ENCODE measurements at places on chromosomes 1 and 21.

GRCh38 chr1:84720221-84720780, 30.0 kb upstream of the SSX2IP start:
- no peak for DNase-seq

GRCh38 chr21:41460578-41461527, 34.8 kb downstream of the MX1 start:
- peak; percentile 14 for DNase-seq

DNA sequence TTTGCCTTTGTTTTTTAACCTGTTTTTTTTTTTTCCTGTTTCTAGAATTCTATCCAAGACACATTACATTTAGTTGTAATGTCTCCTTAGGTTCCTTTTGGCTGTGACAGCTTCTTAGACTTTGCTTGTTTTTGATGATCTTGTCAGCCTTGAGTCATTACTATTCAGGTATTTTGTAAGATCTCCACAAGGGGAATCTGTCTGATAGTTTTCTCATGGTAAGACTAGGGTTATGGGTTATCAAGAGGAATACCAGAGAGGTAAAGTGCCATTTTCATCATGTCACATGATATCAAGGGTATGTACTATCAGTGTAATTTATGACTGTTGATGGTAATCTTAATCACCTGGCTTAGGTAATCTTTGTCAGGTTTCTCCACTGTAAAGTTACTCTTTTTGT, 99.1 kb upstream of the GFI1 start:
- DNase-seq, result no peak

DNA sequence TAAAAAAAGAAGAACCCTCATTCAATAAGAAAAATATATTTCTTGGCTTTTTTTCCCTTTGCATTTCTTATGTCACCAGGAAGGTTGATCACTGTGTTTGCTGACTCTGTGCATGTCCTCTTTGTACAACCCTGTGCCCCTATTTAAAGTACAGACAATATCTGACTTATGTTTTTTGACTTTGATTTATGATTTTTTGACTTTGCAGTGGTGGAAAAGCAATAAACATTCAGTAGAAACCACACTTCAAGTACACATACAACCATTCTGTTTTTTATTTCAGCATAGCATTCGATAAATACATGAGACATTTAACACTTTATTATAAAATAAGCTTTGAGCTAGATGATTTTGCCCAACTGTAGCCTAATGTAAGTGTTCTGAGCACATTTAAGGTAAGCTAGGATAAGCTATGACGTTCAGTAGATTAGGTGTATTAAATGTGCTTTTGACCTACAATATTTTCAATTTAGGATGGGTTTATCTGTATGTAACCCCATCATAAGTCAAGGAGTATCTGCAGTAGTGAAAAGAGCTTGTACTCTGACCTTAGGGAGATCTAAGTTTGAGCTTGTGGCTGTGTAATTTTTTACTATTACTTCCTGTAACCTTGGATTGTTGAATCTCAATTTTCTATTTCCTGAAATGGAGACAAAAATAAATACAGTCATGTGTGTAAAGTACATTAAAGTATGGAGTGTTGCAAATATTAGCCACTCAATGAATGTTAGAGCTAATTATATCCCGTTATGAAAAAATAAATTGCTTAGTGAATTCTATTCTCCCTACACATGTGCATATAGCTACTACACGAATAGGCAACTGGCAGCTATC, 1.2 kb downstream of the RNASEL start:
- no peak for DNase-seq

GRCh38 chr1:55337801-55338447, 122.8 kb upstream of the USP24 start:
- no peak for DNase-seq

- DNase-seq, result no peak
Observed at GRCh38 chr1:162014202-162014601, 9.5 kb downstream of the OLFML2B start.

DNA sequence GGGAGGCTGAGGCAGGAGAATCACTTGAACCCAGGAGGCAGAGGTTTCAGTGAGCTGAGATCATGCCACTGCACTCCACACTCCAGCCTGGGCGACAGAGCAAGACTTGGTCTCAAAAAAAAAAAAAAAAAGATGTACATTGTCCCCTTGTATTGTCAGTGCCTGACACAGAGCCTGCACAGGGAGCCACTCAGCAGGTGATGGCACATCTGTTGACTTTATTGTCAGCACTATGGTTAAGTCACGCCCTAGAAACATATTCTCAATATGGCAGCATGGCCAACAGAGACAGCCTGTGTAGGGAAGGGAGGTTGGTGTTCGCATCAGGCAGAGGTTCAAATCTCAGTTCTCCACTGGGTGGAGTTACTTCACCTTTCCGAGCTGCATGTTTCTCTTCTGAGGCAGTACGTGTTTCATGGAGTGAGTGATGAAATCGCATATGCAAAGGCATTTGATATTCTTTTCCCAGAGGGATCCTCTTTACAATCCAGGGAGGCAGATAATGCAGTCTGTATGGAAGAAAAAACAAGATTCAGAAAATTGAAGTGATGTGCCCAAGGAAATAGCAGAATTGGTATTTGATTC, 20.6 kb downstream of the LAMC2 start:
- no peak for DNase-seq

DNA sequence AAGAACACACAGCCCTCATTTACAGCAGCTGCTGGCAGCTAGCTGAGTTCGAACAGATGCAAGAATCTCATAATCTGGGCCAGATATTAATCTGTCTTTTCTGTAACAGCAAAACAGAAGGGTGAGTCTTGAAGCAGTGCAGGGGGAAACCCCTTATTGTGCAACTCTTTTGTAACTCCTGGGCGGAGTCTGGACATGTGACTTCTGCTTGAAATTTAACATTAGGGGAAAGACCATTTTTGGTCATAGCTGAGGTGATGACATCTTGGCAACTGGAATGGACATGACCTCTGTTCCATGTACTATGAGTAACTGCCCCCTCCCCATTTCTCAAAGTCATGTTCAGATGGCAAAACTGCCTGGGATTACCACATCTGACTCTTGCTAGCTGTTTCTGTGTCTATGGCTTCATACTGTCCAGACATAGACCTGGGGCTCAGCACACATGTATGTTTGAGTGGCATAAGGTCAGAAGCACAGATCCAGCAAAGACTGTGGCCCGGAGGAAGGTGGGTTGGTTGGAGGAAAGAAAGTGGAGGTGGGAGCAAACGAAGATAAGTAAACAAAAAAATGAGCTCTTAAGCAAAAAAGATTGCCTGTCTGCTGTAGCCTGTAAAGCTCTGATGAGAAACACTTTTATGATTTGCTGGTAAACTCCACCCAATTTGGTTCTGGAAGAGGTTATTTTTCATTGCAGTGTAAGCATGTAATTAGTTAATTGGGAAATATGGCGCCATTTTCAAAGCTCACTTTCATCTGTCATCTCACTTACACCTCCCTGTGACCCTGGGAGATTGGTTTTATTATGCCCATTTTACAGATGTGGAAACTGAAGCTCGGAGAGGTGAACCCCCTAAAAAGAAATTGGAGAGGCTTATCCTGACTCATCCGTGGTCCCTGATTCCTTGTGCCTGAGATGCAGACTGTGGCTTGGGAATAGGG, 26.1 kb downstream of the ETS2 start:
- DNase-seq, result no peak
